ENCODE measurements at places on chromosomes 11 and 22. TPM values are rescaled to one million over a fixed set of nuclear protein-coding genes. Genes with fewer than 3 reads are reported as not detected.

NFAM1 gene
- 6.6 TPM for total RNA-seq

METTL15 gene
- total RNA-seq, result 21.0 TPM

CD3E gene
- 2.5 TPM for total RNA-seq

ART5 gene
- 0.27 TPM for total RNA-seq

VPREB3 gene
- total RNA-seq, result not detected

- DNase-seq, result no peak
Observed at GRCh38 chr11:2135648-2136201, 3.5 kb downstream of the IGF2 start.

- no peak for DNase-seq
Observed at GRCh38 chr11:128095466-128095981, 491.8 kb downstream of the ETS1 start.

DNA sequence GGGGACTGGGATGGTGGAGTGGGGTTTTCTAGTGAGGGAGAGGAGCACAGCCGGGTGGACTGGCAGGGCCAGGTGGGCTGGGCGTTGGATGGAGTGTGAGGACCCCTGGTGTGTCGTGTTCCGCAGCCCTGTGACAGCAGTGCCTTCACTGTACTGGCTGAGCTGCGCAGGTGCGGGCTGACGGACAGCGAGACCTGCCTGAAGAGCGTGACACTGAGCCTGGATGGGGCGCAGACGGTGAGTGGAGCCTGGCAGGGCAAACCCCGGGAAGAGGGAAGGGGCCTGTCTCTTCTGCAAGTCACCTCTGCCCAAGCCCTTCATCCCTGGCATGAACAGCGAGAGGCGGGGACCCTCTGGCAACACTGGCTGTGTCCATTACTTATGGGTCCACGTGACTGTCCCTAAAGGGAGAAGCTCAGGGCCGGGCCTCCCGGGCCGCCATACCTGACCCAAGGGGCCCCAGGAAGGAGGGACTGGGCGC, 10.0 kb downstream of the MUC5AC start:
- no peak for DNase-seq

DNA sequence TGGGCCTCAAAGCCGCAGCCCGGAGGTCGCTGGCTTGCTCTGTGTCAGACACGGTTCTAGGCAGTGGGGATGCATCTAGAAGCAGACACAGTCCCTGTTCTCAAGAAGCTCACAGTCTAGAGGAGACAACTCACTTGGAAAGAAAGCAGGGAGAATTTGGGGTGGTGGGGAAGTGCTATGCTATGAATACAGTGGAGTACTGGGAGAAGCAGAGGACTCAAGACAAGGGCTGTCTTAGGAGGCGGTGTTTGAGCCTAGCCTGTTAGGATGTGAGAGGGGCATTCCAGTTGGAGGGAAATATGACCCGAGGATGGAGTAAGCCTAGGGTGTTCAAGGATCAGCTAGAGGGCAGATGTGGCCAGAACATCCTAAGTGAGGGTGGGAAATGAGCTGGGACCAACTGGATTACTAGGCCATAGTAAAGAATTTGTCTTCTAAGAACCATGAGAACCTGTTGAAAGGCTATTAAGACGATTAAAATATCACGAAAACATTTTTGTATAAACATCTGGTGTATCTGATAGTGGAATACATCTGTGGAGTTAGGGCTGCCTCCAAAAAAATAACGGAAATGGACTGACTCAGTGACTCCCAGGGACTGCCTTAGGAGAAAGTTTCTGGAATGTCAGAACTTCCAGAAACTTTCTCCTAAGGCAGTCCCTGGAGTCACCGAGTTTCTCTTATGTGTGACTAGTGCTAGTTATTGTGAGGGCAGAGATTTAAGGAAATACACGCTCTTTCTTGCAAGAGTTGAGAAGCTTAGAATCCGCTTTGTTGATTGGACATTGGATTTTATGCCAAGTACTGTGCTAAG, 1.1 kb upstream of the PITPNB start:
- no peak for DNase-seq

DNA sequence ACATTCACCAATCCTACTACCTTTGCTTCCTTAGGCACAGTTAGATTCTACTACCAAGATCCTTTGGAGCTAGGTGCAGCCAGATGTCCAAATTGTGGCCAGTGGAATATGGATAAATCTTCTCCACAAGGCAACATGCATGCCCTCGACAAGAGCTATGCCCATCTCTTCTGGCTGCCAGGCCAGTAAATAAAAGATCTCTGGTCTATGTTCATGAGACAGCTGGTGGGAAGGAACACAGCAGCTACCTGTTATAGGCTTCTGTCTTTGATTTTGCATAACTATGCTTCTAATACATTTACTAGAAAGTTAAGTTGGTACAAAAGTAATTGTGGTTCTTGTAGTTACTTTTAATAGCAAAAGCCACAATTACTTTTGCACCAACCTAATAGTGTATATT, 182.7 kb downstream of the DLG2 start:
- no peak for DNase-seq

DNA sequence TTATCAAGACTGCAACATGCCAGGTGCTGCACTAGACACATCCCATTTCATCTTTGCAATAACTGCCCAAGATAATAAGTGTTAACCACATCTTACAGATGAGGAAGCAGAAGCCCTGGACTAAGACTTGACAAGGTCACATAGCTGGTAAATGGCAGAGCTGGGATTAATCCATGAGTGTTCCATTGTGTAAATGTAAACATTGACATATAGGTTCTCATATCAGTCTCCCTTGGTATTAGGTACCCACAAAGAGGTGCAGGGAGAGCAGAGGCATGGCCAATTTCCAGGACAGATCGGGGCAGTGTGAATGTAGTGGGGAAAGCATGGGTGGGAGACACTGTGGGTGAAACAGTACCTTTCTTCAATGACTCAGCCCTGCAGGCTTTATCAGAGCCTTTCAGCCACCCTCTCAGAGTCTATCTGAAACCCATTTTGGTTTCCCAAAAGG, 17.9 kb downstream of the MICAL2 start:
- no peak for DNase-seq

DNA sequence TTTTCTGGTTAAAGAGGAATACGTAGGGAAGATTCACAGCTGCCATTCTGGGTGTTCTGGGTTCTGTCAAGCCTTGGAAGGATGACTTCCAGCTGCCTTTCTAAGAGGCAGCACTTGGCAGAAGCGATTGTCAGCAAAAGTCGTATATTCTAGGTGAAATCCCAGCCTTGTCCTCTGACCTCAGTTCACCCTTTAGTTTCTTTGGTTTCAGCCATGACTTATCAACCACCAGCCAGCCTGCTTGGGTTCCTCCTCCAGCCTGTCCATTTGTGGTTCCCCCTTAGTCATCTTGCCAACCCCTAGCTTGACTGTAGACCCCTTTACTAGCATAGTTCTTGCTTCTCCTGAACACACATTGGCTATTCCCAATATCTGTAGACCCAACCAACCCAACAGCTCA, 102.3 kb upstream of the CD44 start:
- DNase-seq, result no peak

- DNase-seq, result no peak
Observed at GRCh38 chr11:2754008-2754407, 54.2 kb upstream of the KCNQ1OT1 start.

DNA sequence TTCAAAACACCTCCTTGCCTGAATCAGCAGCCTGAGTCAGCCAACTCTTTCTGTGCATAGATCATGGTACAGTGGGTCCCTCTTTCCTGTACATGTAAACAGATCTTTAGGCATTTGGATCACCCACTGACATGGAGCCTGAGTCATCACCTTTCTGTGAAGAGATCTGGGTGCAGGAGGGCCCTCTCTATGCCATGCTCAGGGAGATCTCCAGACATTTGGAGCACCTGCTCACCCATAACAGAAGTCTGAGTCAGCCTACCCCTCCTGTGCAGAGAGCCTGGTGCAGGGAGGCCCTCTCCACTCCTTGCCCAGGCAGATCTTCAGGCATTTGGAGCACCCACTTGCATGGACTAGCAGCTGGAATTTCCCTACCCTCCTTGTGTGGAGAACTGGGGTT, 56.2 kb upstream of the GLYAT start:
- no peak for DNase-seq

DNA sequence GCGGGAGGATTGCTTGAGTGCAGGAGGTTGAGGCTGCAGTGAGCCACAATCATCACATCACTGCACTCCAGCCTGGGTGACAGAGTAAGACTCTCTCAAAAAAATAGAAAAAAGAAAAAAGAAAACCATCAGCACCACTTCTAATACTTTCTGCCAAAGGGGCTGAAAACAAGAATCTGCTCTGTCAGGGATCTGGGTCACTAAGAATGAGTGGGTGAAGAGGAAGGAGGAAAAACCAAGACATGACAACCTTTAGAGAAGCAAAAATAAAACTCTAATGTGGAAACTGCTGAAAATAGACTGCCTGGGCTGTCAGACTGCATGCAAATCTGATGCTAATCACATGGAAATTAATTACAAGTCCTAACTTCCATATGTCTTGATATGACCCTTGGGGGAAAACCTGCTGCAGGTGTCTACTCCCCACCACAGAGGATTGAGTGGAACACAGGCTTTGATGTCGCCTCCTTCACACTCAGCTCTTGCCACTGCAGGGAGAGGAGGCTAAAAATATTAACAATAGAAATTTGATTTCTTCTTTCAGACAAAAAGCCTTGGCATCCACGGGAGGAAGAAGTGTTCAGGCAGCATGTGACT, 62.5 kb upstream of the CRTAM start:
- no peak for DNase-seq

GRCh38 chr11:64060861-64061444, 25.2 kb downstream of the FLRT1 start:
- DNase-seq, result no peak

DNA sequence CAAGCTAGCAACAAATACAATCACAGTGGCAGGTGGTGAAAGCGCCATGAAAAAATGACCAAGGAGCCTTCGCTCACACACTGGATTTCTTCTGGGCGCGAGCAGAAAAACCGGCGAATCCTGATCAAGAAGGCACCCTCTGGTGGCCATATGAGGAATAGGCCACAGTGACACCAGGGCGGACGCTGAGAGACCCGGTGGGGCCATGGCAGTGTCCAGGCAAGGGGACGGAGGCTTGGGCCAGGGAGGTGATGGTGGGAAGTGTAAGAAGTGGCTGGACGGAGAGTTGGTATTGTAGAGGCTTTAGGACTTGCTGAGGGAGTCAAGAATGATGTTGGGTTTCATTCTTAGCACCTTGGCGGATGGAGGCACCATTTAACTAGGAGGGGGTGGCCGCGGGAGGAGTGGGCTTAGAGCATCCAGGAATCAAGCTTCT, 16.9 kb upstream of the RAC2 start:
- no peak for DNase-seq

GRCh38 chr11:17548444-17548843, 1.4 kb downstream of the OTOG start:
- DNase-seq, result no peak

GRCh38 chr11:130063451-130063850, 6.2 kb upstream of the APLP2 start:
- DNase-seq, result no peak

- no peak for DNase-seq
Observed at GRCh38 chr11:44574610-44575287, 9.3 kb downstream of the CD82 start.

DNA sequence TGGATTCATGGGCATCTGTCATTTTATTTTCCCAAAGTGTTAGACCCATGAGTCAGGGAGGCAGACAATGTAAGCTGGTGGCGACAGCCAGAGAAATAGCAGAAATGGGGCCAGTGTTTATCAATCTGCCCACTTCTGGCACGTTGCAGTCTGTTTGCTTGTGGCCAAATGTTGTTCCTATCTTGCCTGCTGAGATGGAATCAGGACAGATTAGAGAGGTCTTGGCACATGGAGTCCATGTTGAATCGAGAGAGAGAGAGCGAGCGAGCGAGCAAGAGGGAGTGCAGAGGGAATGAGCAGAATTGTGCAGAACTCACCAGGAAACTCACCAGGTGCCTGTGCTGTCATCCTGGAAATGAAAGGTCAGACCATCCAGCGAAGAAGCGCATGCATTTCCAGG, 21.9 kb upstream of the PARVG start:
- DNase-seq, result no peak

GRCh38 chr22:19992481-19992911, 24.1 kb downstream of the ARVCF start:
- DNase-seq, result no peak

BDNF gene
- 0.18 TPM for total RNA-seq

DNA sequence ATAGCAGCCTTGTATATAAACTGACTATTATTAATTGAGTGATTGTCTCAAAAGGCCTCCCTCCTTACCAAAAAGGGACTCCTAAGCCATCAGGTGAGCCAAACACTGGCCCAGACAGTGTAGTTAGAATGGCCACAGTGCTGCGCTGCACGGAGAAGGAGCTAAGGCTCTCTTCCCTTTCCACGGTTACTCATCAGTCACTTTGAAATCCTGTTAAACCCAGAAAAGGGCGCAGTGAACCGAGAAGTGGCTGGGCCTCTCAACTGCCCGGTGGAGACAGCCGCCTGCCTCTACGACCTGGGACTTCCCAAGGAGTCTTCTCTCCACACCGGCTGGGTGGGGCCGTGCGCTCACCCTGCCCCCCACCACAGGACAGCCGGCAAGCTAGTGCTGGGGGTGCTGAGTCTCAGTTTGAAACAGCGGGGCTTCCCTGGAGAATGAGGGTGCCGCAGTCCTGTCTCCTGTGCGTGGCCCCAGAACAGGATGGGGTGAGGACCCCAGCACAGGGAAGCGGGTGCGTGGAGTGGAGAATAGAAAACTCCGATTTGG, 1.3 kb downstream of the MYH9 start:
- DNase-seq, result no peak

DNA sequence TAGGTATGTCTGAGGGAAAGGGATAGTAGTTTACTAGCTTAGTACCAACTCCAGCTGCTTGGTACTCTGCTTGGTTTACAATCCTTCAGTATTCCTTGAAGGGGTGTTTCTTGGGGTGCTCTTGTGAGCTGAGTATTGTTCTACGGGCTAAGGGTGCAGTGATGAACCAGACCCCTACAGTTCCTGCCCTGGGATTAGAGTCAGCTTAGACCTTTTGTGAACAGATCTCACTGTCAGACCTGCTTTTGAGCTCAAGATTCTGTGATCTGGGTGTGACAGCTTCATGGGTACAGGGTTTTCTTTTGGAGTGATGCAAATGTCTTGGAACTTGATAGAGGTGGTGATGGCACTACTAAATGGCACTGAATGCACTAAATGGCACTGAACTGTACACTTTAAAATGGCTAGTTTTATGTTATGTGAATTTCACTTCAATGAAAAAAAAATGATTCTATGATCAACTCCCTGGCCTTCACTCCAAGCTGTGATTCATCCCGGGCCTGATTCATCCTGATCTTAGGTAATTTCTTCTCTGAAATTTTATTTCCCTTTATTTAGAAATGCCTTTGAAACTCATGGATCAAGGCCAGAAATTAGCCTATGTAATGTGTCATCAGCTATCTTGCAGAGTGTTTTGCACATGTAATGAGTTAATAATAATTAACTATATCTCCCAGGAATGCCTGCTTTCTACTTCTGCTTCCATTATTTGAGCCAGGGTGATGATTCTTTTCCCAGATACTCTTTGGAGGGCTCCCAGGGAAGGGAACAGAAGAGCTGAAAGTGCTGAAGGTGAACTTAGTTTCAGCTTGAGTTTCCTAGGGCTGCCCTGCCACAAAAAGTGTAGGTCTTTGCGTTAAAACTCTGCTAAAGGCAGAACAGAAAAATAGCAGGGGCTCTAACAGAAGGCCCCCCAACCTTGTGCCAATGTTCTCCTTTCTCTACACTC, 87.9 kb downstream of the NCAM1 start:
- no peak for DNase-seq

GRCh38 chr11:111088847-111089355, 156.6 kb upstream of the POU2AF2 start:
- DNase-seq, result no peak

MPPED2 gene
- total RNA-seq, result 8.0 TPM

TNRC6B gene
- 86.0 TPM for total RNA-seq

- DNase-seq, result no peak
Observed at GRCh38 chr11:88689548-88690240, 352.2 kb upstream of the CTSC start.

SPA17 gene
- total RNA-seq, result 2.5 TPM
